ENCODE measurements at places on chromosomes 13 and 19. TPM values are rescaled to one million over a fixed set of nuclear protein-coding genes. Genes with fewer than 3 reads are reported as not detected.

DNA sequence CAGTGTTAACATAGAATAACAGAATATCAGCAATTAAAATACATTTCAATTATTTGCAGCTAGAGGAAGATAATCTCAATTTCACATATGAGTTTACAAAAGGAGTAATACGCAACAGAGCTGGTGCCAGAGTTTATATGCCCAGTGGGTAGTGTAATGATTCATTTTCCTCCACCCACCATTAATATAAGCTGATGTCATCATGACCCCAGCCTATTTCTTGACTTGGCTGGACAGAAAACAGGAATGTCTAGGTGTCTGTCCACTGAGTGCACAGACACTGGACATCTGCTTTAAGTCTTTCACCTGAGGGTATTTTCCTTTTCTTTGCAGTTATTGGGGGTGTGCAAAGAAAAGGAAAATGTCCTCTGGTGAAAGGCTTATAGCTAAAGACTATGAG lies 335.5 kb downstream of the TBC1D4 start:
- DNase-seq: no peak

DNA sequence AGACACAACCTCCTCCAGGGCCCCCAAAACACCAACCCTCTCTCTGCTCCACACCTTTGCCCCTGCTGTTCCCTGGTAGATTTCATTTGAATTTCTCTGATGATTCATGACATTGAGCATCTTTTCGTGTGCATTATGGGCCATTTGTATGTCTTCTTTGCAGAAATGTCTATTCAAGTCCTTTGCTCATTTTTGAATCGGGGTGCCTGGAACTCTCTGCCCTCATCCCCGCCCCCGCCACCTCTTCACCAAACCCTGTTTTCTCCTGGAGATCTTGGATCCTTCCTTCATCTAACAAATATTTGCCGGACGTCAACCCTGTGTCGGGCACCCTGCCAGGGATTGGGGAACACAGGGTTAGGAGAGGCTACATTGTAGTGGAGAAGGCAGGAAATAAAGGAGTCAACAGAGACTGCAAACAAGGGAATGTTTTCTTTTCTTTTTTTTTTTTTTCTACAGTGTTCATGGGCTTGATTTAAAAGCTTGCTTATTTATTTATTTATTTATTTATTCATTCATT lies 25.5 kb upstream of the SLC1A5 start:
- DNase-seq: peak; percentile 59

- DNase-seq: no peak
These were observed 792 bp upstream of the LENG8 start for GRCh38 chr19:54448040-54448773.

GRCh38 chr13:112032186-112032993 lies 34.6 kb upstream of the SOX1 start:
- no peak for DNase-seq

The ADGRE3 gene
- polyA plus RNA-seq: 0.16 TPM

DNA sequence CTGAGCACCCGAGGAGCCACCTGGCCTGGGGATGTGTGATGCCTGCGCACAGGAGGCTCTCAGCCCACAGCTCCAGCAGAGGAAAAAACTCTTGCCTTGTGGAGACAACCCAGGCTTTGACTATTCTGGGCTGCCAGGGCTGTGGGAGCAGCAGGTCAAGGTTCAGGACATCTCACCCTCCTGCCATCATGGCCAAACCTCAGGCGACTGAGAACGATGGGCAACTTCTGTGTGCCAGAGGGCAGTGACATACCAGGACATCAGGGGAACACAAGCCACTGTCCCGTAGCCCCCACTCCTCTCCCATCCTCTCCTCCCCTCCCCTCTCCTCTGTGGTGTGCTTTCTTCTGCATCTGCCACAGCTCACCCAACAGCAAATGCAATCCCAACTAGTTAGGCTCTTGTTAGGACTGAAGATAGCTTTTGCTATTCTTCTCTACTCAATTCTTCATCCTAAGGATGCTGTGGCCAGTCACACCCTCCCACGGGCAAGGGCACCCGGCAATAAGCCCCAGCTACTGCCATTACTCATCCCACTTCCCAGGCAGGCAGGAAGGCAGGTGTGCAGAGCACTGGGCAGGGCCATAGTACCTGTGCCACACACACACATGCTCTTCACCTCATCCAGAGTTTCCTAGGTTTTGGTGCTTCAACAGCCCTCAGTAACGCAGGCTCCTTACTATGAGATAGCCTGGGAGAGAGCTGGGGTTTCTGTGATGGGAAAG lies 16.8 kb downstream of the ELL start:
- no peak for DNase-seq

The SLC25A41 gene
- polyA plus RNA-seq: 0.50 TPM

DNA sequence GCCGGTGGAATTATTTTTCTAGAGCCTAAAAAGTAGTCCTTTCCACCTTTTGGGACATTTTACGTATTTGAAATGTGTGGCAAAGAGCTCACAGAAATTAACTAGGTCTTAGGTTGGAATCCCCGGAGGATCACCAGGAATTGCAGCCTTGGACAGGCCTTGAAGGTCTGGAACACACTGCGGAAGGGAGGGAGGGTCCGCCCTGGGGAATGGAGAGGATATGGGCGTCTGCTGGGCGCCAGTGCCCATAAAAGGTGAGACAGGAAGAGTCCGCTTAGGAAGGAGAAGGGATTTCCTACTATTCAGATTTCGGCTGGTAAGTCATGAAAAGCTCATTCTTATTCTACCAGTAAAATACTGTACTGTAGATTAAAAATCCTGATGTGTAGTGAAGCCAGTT lies 111.9 kb downstream of the COL4A2 start:
- no peak for DNase-seq

- no peak for DNase-seq
These were observed 4.8 kb upstream of the SMG9 start for GRCh38 chr19:43759515-43759914.
